Central memory CD4-positive, alpha-beta T cell (primary cell): ENCODE measurements at places on chromosomes 7 and 10.

GRCh38 chr7:22563621-22564241 lies 63.7 kb upstream of the STEAP1B start:
- DNase-seq: no peak

DNA sequence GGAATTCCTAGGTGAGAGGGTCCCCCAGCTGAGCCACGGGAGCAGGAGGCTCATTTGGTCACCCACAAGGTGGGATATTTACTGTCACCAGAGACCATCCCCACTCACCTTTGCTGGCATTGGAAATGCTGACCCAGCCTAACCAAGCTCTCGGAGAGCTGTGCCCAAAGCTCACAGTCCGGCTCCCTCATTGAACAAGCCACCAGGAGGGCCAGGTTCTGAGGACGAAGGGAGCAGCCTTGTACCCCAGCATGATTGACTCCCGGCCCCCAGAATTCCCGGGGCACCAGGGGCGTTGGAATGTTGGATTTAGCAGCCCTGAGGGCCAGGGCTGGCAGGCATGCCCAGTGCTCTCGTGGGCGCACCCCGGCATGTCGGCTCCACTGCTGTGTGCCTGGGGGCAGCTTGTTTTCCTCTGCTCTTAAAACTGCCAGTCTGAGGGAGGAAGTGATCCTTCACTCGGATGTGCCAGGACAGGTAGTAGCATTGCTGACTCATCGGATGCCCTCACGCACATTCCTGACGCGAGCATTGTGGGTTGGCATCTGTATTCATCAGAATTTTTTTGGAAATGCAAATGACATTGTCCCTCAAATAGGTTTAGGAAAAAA lies 23.3 kb downstream of the CLIP2 start:
- DNase-seq: no peak

DNA sequence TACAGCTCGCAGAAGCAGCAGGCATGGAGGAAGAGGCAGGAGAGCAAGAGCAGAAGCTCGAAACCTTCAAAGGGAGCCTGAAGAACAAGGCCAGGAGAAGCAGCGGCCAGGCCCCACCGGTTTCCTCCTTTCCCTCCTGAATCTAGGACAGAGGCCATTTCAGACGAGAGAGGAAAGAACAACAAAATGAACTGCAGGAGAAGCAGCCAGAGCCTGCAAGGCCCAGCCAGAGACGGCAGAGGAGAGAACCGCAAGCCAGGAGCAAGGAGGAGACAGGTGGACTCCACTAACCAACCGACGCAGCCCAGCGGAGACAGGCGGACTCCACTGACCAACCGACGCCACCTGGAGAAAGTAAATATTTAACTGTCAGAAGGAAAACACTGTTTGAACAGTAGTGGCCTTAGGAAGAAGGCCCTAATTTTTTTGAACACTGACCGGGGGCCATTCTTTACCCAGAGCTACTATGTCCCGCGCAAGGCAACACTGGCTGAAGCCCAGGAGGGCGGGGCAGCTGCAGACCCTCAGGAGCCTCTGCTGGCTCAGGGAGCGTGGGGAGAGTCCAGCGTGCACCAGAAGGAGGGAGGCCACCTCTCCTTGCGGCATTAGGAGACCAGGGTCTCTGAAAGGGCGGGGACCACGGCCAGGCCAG lies 559.2 kb downstream of the PTPRN2 start:
- DNase-seq: no peak

- no peak for DNase-seq
These were observed 16.2 kb downstream of the RBP3 start for GRCh38 chr10:47364366-47364765.

DNA sequence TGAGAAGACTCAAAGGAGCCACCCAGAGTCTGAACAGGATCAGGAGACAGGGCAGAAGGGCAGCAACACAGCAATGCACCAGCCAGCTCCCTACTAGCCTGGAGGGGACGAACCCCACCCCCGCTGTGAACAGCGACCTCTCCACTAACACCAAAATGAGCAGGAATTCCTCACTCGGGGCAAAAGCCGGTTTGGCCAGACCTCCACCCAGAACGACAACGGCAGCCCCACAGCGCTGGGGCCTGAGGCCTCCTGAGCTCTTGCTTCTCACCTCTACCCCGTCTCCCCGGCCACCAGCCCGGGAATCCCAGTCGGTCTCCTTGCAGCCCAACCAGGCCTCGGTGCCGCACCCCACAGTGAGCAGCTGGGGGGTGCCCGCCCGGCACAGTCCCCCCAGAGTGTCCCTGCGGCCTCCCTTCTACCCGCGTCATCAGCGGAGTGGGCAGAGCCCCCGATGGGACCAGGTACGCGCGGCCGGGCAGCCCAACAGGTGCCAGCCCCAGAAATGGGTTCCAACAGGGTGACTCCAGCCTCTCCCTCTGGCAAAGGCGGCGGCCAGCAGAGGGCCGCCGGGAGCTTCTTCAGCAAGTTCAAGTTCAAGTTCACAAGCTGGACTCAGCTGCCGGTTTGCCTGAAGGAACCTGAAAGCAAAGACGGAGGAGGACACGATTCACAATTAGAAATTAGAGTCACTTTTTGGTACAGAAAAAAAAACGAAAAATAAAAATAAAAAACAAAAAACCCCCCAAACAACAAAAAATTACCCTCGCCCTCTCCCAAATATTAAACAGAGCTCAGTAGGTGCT lies 129.0 kb downstream of the MARCHF5 start:
- DNase-seq: no peak

- DNase-seq: no peak
These were observed 24.8 kb upstream of the ZNF800 start for GRCh38 chr7:127417346-127417745.

DNA sequence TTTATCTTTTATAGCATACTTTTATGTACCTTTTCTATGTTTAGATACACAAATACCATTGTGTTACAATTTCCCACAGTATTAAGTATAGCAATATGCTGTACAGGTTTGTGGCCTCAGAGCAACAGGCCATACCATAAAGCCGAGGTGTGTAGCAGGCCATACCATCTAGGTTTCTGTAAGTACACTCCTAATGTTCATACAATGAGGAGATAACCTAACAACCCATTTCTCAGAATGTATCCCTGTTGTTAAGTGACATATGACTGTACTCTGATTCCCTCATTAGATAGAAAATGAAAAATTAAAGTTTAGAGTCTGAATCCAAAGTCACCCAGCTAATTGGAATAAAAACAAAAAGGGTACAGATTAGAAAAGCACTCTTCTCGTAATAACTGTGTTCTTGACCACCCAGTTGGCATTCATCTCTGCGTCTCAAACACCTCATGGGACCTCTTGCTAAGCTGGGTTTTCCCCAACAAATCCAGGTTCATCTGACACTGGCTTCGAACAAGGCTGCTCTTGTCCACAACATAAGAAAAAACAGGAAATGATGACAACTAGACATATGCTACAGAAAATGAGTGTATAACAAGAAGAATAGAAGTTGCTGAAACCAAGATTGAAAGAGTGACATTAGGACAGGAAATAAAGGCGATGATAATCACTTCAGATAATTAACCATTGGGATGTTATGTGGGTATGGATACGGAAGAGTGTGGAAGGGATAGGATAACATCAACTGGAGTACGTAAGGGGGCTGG lies 1.4 kb downstream of the NDUFB8 start:
- DNase-seq: peak; percentile 23

- DNase-seq: no peak
These were observed 412.2 kb upstream of the SORCS1 start for GRCh38 chr10:107576746-107577145.

DNA sequence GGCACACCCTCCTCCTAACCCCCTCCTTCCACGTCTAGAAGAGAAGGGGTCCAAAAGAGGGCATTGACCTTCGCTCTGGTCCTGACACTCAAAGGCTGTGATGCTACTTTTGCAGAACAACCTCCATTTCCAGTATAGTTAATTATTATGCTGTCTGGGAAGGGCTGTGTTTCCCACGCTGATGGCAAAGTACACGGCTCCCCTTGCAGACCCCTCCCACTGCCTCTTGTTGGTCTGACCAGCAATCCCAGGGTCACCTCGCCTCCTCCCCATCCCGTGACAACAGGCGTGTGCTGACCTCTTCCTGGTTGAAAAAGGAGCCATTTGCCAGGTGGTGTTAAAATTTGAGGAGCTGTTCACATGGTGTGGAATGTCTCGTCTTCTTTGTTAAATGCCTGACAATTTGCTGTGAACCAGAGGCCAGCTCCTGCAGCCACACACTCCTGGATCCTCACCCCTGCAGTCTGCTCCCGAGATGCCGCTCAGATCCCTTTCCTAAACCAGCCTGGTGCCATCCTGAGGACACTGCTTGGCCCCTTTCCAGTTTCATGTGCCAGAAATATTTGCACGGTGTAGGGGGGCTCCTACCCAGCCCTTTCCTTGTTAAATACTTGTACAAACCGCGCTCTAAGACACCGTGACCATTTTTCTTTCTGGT lies 321.7 kb downstream of the WDR37 start:
- DNase-seq: no peak

DNA sequence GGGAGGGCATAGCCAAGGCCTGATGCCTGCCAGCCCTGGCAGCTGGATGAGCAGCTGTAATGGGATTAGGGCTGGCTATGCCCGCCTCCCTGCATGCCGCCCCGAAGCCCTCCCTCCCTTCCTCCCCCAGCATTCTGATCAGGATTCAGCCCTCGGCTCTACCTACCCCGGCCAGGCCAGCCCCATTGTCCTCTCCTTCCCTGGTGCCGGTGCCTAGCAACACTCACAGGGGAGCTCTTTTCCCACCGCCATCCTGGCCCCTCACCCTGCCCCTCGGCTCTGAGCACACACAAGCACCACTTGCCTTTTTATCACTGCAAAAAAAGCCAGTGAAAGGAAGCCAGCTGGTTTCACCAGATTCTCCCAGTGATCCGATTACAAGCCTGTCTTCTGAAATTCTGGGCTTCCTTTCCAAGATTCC lies 9.0 kb upstream of the ADCYAP1R1 start:
- DNase-seq: no peak

- no peak for DNase-seq
These were observed 295.2 kb upstream of the MGMT start for GRCh38 chr10:129171812-129172211.

GRCh38 chr10:1968257-1969033 lies 231.1 kb upstream of the ADARB2 start:
- no peak for DNase-seq

DNA sequence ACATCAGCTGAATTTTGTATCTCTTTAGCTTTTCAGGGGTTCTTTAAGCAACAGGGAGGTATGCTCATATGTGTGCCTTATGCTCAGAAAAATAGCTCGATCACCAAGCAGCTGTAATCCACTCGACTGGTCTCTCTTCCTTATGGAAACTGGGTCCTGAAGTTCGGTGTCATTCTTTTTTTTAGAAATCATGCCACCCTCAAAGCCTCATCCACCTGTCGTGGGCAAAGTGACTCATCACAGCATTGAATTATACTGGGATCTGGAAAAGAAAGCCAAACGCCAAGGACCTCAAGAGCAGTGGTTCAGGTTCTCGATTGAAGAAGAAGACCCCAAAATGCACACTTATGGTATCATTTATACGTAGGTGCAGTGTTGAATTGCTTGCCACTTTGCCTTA lies 83.6 kb downstream of the FANK1 start:
- DNase-seq: no peak

DNA sequence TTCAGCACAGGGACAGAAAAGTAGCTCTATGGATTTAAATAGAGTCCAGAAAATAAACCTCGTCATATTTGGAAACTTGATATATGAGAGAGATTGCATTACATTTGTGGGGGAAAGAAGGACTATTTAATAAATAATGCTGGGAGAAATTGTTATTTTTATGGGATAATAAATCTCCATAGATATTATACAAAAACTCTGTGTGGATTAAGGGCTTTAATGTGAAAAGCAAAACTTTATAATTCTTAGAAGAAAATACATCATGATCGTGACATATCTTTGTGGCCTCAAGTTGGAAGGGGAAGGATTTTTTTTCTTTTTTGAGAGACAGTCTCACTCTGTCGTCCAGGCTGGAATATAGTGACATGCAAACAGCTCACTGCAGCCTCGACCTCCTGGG lies 95.0 kb upstream of the LEP start:
- DNase-seq: no peak

DNA sequence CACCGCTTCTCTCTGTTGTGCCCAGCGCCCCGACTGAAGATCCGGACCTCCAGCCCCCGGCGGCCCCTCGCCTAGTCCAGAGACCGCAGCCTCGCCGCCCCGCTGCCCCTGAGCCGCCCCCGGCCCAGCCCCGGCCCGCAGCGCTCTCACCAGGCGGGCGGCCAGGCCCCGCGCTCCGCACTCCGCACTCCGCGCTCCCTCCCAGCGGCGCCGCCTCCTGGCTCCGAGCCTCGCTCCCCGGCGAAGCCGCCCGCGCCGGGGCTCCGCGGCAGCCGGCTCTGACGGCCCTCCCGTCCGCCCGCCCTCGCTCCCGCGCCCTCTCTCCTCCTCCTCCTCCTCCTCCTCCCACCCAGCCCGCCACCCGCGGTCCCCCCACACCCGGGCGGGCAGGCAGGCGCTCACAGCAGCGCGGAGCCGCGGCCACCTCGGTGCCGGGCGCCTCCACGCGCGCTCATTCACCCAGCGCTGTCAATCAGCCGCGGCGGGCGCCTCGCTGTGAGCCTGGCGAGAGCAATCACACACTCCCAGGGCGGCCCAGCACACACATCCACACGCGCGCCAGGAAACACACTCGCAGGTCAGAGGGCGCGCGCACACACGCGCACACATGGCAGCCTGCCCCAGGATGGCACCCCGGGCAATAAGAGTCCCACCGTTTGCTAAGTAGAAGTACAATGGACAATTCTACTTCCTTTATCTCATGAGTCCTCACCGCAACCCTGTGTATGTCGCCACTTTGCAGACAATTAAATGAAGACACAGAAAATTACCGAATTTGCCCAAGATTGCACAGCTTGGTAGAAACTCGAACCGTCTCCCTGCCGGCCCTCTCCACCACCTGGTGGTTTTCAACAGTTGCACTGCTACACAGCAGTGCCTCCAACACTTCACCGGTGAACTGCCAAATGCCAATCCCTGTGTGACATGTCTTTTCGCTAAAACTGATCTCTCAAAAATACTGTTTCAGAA lies at the start of gene PRRT4:
TSS of gene PRRT4 (minus strand) at position 280 of the 969 bp plus-strand sequence.
- peak; percentile 45 for DNase-seq

DNA sequence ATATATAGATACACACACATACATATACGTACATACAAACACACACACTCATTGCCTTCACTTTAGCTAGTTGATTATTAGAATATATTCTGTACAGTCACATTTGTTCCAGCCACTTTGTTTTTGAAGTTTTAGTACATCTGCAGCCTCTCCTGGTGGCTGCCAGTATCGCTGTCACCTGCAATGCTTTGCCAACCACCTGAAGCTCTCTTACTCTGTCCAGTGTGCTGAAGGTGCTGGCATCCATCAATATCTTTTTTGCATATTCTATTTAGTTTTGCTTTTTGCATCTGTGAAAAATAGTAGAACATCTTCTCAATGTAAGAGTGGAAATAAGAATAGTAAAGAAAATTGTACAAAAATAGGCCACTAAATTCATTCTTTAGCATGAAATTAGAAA lies 388.6 kb downstream of the EXOC4 start:
- DNase-seq: no peak

DNA sequence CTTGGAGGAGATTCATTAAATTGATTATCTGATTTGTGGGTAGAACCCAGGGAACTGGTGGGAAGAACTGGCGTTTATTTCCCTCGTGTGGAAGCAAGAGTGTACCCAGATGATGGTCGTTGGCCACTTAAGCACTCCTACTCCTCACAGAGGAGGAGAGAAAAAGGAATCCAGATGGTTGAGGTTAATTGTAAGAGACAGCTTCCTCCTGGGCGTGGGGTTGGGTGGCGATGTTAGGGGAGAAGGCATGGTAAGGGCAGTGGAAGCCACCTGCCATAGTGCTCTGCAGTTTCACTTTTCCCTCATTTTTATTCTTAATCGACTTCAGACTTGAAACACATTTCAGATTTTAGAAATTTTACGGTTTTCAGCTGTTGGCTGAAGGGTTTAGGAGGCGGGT lies 104.1 kb downstream of the DOCK1 start:
- no peak for DNase-seq
